Stimulated activated CD8-positive, alpha-beta memory T cell treated with anti-CD3 and anti-CD28 coated beads, Interleukin-15, amount 100 ng/mL, for 48 hours (primary cell): ENCODE measurements at places on chromosomes 6 and 20.

DNA sequence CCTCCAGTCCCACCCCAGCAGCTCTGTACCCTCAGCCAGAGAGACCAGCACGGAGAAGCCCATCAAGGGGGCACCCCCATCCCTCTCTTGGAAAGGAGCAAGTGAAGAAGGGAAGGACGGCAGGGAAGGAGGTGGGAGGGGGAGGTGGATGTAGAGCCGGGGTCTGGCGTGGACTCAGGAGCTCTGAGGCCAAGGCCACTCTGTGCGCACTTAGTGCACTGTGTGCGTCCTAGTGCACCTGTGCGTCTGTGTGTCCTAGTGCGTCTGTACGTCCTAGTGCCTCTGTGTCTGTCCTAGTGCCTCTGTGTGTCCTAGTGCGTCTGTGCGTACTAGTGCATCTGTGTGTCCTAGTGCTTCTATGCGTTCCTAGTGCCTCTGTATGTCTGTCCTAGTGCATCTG is 54.2 kb downstream of the DSTN start:
- DNase-seq, result no peak

DNA sequence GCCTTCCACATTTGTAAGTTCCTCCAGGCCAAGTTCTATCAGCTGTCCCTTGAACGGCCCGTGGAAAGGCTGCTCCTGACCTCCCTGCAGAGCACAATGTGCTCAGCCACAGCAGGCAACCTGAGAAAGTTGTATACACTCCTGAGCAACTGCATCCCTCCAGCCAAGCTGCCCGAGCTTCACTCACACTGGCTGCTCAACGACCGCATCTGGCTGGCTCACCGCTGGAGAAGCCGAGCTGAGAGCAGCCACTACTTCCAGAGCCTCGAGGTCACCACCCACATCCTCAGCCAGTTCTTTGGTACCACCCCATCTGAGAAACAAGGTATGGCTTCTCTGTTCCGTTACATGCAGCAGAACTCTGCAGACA is 2.1 kb downstream of the ZSWIM1 start:
- DNase-seq, result no peak

DNA sequence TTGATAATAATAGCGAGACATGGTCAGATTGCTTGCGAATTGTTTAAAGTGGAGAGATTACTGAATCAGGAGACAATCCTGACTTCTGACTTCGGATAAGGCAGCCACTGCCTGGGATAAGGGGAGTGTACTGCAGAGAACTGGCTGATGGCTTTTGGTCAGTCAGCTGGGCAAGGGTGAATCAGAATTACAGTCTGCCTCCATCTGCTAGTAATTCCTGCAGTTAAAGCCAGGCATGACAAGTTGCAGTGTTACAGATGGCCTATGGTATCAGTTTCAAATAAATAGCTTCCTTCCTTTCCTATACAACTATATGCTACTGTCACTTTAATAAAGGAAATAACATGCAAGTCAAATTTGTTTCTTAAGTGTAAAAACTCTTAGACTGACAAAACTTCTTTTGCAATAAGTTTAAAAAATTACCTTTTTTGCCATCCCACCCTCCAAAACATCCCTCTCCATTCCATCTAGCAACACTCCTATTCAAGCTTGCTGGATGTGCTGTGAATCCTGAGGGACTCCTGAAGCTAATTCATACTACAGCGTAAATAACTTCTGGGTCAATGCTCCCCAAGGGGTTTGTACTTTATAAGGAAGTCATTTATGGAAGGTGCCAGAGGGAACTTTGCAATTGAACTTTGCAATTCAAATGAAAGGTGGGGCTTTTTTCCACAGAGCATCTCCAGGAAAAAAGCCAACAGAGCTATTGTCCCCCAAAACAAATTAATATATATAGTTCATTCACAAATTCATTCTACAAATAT is 245.2 kb downstream of the ADGRB3 start:
- DNase-seq, result no peak

DNA sequence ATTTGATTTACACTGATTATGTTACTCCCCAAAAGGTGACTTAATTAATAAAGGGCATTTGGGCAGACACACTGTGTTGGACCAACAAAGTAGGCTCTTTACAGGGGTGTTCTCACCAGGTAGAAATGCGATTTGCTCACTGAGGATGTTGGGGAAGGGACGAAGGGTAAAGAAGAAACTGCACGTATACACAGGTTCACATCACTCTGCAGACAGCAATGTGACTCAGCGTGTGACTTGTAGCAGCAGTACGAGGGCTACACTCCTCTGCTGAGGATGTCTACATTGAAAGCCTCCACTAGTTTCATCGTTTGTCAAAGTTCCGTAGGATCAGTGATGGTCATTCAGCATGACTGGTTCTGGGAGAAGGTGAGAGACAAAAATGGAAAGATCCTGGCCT is 52.7 kb upstream of the TMEM181 start:
- DNase-seq, result no peak

GRCh38 chr20:44748005-44748370 is 2.3 kb downstream of the KCNK15 start:
- DNase-seq, result no peak

- DNase-seq, result no peak
Measured at GRCh38 chr6:49892280-49892679, 25.9 kb upstream of the CRISP1 start.

- no peak for DNase-seq
Measured at GRCh38 chr20:29319725-29320124, 1937.7 kb upstream of the DEFB115 start.

DNA sequence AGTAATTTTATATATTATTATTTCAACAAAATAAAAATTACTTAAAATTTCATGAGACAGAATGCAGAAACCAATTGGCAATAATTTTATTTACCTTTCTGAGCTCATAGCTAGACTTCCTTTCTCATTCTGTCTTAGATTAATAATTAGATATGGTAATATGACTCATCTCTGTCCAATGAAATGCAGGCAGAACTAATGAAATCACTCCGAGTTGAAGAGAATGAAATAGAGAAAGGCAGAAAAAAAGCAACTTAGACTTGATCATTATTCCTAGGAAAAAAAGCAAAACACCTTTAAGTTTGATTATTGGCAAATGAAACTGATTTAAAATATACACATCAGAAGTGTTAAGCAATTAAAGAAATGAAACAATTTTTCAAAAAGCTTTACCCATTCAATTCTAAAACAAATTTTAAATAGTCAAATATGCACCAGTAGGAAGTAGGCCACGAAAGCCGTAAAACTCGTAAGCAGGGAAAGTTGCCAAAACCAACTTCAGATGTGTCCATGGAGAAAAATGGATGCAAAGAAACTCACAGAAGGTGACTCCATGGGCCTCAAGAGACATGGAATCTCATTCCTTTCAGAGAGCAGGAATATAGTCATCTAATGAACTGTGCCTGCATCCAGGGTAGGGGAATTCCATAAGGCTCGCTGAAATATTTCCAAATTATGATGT is 293.8 kb upstream of the RGS17 start:
- no peak for DNase-seq

DNA sequence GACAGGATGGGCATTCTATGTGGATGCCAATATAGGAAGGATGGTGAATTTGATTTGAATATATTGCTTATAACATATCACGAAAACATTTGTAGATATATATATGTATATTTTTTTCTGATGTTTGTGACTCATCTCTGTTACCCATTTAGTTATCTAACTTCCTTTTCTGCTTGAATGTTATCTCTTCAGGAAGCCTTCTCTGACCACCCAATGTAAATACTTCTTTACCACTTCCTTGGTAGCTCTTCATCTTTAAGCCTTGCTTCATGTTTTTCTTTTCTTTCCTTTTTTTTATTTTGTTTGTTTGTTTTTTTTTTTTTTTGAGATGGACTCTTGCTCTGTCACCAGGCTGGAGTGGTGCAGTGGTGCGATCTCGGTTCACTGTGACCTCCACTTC is 260.5 kb upstream of the EPHA7 start:
- no peak for DNase-seq

- no peak for DNase-seq
Measured at GRCh38 chr6:120278689-120279396, 929.3 kb upstream of the MAN1A1 start.

DNA sequence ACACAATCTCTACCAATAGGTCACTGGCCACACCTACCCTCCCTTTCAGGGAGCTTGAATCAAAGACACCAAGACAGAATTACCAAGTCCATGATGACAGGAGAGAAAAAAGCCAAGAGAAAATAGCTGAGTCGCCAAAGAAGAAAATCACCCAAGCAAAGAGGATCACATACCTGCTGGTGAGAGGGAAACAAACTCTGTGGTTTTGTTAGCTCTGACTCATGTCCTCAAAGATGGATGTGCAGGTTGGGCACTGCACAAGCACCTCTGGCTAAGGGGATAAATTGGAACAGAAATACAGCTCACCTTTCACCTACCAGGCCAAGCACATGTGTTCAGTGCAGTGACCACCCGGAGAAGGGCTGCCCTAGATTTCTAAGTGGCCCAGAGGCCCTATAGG is 114.8 kb downstream of the TFAP2A start:
- no peak for DNase-seq

- no peak for DNase-seq
Measured at GRCh38 chr20:1857466-1857865, 37.7 kb upstream of the SIRPA start.

DNA sequence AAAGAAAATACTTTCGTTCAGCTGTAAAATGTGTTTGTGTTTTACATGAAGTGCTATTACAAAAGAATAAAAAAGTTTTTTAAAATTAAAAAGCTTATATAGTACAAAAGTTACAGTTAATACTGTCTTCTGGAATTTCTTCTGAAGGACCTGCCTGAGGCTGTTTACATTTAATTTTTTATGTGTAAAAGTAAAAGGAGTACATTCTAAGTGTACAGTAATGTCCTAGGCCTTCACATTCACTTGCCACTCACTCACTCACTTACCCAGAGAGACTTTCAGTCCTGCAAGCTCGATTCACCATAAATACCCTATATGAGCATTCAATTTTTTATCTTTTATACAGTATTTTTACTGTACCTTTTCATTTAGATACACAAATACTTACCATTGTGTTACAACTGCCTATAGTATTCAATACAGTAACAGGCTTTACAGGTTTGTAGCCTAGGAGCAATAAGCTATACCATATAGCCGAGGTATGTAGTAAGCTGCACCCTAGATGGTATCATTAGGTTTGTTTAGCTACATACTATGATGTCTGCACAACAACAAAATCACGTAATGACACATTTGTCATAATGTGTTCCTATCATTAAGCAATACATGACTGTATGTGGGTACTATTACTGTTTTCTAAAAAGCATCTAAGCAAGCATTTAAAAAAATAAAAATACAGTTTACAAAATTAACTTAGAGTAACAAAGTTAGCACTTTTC is 33.0 kb downstream of the RNF146 start:
- no peak for DNase-seq

- no peak for DNase-seq
Measured at GRCh38 chr6:17656644-17657043, 50.1 kb downstream of the NUP153 start.

DNA sequence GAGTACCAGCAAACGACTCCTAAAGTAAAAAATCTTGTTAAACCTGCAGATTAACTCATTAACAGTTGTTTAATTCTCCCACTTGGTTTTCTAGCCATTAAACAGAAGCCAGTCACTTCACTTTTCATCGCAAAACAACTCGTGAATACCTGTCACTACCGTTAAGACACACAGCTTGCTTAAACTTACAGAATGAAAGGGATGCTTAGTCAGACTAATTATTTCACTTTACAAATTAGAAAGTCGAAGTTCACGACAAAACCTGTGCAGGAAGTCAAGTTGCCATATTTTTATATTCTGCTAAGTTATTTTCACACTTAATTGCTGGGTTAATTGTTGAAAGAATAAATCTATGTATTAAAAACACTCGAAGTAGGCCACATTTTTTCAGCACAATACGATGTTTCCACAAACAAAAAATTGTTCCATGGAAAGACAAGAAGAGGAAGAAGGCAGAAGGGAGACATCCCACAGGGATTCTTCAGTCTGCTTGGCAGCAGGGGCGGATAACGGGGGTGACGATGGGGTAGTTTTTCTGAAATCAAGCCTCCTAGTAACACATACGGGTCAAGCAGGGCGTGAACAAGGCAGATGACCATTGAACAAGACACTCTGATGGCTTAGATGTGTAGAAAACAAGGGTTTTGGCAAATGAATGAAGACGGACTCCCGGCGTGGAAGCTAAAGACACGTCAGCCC is 933 bp downstream of the SSR1 start:
- peak; percentile 30 for DNase-seq

- DNase-seq, result no peak
Measured at GRCh38 chr6:28771401-28772267, 152.2 kb downstream of the TRIM27 start.

DNA sequence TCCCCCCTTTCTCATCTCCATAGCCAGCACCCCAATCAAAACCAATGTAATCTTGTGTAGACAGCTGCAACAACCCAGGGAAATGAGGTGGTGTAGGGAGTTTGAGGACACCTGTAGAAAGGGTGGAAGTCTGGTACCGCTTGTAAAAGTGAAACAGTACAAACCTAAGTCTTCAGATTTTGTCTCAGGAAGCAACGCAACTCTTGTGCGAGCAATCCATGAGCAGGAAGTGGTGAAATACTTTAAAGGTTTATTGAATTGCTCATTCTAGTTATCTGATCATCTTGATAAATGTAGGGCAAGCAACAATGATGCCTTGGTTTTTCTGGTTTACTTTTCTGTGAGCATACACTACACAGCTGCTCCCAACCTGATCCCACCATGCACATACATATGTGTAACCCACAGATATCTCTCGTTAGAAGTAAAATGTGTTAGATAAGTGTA is 71.1 kb upstream of the THEMIS start:
- DNase-seq, result peak; percentile 25
